Keratinocyte (primary cell): ENCODE measurements at places on chromosomes 7 and 10.

DNA sequence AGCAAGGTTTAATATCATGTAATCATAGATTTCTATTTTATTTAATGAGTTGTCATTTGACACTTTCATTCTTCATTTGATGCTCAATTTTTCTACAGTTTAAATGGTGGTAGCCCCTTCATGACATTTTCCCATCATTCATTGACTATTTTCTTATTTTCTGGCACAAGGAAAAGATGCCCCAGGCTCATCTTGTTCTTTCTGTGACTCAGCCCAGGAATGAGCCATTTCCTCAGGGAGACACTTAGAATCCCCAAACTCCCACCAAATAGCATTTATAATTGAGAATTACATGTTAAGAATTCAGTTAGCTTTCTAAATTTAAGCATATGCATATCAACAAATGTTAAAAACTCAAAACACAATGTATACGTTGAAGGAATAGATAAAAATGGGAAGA lies 222.3 kb downstream of the KIF20B start:
- DNase-seq: no peak

DNA sequence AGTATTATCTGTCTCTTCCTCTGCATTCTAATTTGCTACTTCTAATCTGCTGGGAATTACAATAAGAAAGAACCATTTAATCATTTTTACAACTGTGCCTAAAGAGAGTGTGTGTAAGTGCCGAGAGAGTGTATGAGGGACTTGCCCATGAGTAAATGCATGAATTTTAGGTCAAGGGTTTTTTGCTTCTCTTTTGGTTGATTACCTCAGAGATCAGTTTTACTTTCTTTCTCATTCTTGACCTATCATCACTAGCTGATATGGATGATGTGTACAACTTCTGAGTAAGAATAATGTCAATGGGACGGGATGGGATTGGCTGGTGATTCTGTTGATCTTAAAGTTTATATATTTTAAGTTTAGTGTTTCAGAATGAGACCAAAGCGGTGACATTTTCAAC lies 47.8 kb downstream of the IKZF1 start:
- DNase-seq: no peak

GRCh38 chr7:18572154-18572553 lies 76.6 kb downstream of the HDAC9 start:
- no peak for DNase-seq

- DNase-seq: peak; percentile 66
Observed at GRCh38 chr7:7719236-7719635, 829 bp upstream of the RPA3 start.

- no peak for DNase-seq
Observed at GRCh38 chr7:22252936-22253536, 103.9 kb downstream of the RAPGEF5 start.

- no peak for DNase-seq
Observed at GRCh38 chr7:96770758-96771157, 61.1 kb upstream of the SEM1 start.

GRCh38 chr7:159119851-159120539 lies 24.7 kb downstream of the VIPR2 start:
- no peak for DNase-seq

DNA sequence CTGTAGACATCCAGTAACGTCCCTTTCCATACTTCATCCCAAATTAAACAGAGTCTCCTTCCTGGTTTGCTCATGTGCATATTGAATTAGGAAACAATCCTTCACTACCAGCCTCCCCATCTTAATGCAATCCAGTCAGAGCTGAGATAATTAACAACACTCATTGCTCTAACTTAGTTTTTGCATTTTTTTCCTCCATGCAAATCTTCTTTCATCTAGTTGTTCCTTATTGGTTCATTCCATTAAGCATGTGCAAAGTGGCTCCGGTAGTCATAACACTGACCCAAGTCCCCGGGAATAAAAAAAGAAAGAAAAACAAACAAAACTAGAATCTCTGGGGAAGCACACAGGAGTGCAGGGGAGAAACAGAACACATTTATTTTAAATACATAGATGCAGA lies 1176.1 kb downstream of the GATA3 start:
- no peak for DNase-seq

DNA sequence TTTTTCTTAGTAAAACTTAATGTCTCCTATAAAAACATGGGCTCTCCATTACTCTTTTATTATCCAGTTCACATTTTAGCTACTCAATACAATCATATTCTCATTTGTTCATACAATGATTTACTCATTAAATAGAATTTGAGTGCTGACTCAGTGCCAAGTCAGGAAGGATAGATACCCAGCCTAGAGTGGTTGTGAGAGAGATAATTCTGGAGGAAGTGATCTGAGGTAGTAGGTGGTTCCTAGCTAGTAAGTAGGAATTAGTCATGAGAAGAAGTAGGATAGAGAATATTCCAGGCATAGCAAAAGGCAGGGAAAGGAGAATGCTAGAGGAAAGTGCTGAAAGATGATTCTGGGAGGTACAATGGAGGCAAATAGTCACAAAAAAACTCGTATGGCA lies 133.5 kb upstream of the MBL2 start:
- peak; percentile 13 for DNase-seq

DNA sequence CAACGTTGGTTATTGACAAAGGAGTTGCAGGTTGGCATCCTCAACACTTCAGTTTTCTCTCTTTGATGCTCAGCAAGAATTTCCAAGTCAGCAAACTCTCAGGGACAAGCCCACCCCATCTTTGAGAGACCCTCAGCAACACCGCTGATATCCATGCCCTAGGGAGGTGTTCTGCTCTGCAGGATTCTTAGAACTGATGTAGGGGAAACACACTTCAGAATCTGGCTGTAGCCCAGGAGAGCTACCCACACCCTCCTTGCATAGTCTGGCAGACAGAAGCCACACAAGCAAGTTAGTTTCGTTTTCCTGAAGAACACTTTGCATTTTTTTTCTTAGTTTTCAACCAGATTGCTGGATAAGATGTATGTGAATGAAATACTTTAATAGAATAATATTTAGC lies 822 bp downstream of the SAMD9L start:
- DNase-seq: no peak

- no peak for DNase-seq
Observed at GRCh38 chr10:113142601-113143362, 192.7 kb downstream of the TCF7L2 start.

DNA sequence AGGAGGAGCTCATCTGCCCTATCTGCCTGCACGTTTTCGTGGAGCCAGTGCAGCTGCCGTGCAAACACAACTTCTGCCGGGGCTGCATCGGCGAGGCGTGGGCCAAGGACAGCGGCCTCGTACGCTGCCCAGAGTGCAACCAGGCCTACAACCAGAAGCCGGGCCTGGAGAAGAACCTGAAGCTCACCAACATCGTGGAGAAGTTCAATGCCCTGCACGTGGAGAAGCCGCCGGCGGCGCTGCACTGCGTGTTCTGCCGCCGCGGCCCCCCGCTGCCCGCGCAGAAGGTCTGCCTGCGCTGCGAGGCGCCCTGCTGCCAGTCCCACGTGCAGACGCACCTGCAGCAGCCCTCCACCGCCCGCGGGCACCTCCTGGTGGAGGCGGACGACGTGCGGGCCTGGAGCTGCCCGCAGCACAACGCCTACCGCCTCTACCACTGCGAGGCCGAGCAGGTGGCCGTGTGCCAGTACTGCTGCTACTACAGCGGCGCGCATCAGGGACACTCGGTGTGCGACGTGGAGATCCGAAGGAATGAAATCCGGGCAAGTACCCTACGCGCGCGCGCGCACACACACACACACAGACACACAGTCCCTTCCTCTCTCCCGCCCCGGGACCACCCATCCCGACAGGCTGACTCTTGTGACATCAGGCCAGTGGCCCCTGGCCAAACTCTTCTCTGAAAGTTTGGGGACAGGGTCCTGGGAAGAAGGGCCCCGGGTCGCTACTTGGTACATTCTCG lies 538 bp downstream of the TRIM8 start:
- DNase-seq: no peak

DNA sequence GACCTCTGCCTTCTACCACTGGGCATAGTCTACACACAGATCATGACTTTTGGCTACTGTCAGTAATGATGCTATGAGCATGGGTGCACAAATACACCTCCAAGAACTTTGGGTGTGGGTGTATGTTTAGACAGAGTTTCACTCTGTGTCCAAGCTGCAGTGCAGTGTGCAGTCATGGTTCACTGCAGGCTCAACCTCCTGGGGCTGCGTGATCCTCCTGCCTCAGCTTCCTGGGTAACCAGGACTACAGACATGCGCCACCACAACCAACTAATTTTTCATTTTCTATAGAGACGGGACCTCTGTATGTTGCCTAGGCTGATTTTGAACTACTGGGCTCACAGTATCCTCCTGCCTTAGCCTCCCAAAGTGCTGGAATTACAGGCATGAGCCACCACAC lies 194.4 kb downstream of the NSUN6 start:
- DNase-seq: no peak

GRCh38 chr7:49020145-49020544 lies 95.8 kb downstream of the CDC14C start:
- no peak for DNase-seq

DNA sequence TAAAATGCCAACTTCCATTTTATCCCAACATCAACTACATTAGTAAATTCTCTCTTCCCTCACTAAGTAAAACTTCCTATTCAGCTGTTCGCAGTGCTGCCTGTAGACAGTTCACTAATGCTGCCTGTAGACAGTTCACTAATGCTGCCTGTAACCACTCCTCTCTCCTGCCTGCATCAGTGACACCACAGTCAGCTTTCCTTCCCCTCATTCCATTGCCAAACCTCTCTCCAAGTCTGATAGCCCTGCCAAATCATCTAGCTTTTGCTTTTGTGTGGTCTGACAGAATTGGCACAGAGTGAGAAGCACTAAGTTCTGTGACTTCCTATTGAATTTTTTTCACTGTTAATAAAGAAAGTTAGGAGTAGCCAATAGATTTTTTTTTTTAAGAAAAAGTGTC lies 43.0 kb upstream of the MACC1 start:
- no peak for DNase-seq

DNA sequence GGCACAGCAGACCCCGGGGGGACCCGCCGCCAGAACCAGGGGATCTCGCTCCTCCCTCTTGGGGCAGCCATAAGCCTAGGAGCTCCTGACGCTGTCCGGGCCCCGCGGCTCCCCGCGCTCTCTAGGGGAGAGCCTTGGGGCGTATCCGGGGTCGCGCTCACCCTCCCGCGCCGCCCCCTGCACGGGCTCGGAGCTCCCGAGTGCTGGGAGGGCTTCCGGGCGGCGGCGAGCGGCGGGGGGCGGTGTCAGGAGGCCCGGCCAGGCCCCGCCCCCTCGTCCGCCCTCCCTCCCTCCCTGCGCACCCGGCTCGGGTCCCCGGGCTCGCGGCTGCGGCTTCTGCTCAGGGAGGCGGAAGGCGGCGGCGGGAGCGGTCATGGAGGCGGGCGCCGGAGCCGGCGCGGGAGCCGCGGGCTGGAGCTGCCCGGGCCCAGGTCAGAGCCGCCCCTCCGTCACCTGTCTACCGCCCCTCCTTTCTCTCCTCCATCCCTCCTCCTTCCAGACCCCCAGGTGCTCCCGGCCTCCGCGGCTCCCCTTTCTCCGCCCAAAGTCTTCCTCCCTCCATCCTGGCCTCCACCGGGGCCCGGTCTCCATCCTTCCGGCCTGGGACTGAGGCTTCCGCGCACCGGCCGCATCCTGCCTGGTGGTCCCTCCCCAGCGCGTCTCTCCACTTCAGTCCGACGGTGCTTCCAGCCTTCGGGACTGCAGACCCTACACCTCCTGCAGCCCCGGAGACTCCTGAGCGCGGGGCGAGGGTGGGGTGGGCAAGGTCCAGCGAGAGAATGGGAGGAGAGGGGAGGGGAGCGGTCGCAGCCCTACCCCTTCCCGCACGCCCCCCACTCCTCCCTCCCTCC lies at the start of gene CCDC136:
TSS of gene CCDC136 (plus strand) at position 848 of the 851 bp plus-strand sequence. CDS start 444 bp downstream, outside the sequence.
- DNase-seq: no peak

DNA sequence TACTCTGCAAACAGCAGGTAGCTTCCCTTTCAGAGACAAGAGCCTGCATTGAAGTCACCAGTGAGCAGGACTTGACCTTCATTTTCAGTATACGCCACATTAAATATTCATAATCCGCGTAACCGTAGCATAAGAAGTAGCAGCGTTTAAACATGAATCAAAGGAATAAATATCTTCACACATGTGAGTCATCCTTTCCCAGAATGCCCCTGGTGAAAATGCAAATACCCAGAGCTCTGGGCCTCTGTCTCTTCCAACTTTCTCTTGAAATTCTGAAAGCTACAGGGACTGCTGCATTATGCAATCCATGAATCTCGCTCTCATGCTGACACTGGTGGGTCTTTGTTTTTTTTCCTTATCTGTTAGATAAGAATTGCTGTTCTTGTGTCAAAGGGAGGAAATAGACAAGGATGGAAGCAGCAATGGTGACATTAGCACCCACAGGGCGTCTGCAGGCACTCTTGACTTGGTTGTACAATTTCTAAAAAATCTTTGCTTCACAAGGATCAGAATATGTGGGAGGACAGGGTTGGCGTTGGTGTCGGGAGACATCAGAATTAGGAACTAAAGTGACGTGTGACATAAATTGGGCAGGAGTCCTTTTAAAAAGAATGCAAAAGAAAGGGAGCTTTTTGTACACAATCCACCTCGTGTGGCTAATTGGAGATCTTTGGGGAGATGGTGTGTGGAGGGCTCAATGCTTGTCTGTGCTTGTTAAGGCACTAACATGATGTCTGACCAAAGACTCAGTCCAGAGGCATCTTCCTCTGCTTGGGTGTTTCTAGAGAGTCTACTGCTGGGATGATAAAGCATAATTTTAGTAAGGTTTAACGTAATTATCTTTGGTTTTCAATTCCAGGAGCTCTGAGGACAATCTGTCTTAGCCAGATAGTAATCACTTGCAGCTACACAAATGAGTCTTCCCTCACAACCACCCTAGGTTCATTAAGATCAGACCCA lies 390.3 kb downstream of the KCNMA1 start:
- no peak for DNase-seq

GRCh38 chr7:46486256-46487206 lies 565.5 kb upstream of the IGFBP3 start:
- DNase-seq: peak; percentile 25

DNA sequence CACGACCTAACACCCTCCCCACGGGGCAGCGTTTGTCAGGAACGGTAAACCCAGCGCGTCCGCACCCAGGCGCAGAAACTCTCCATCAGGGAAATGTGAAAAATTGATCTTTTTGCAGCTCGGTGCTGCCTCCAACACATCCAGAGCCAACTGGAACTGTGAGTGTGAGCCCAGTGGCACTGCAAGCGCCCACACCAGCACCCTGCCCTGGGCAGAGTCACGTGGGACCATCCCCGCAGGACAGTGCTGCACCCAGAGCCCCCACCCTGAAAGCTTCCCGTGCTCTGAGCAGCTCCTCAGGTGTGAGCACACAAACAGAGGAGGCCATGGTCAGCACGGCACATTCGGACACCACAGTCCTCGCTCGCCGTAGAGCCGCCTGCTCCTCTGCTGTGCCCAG lies 330.9 kb downstream of the DNAJB6 start:
- DNase-seq: no peak

GRCh38 chr10:22686347-22686746 lies 28.0 kb downstream of the PIP4K2A start:
- no peak for DNase-seq

GRCh38 chr10:93369588-93370164 lies 112.5 kb downstream of the MYOF start:
- DNase-seq: no peak

GRCh38 chr10:80504158-80504811 lies 33.4 kb upstream of the SH2D4B start:
- DNase-seq: no peak
